NCI-H69 (cell line): ENCODE measurements at places on chromosomes 6 and 20.

- no peak for DNase-seq
Measured at GRCh38 chr6:145480024-145480423, 255.3 kb downstream of the EPM2A start.

GRCh38 chr6:34526241-34526972, 29.7 kb downstream of the SPDEF start:
- no peak for DNase-seq

DNA sequence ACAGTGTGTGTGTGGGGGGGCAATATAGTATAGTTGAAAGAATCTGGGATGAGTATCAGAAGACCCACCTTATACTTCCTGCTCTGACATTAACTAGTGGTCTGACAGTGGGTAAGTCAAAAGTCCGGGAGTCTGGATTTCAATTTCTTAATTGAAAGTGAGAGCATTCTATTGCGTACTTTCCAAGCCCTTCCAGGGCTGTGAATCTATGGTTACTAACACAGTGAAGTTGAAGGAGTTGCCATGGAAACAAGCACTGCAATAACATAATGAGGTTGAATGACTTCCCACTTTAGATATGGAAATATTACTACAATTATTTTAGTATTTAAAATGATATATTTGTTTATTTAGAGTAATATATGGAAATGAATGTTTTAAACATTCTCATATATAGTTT, 80.2 kb downstream of the MLIP start:
- DNase-seq = peak; percentile 35

GRCh38 chr6:116102873-116103272, 2.2 kb downstream of the NT5DC1 start:
- DNase-seq = no peak

- no peak for DNase-seq
Measured at GRCh38 chr20:58633161-58634053, 17.7 kb upstream of the STX16 start.

DNA sequence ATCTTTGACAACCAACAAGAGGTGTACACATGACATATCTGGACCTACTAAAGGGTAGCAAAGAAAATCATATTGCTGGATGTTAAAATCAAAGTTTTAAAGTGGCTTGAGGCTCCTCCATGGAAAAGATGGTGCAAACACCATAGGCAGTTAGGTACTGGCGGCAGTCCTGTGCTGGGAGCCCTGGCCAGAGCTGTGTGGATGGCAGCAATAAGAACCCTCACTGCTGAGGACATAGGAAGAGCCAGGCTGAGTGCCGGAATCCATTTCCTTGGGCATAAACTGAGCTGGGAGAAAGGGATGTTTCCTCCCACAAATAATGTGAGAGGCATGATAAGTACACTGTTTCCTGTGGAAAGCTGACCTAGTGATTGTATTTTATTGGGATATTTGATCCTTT, 89.9 kb downstream of the ARID1B start:
- DNase-seq = no peak

GRCh38 chr20:3209946-3210317, 634 bp downstream of the ITPA start:
- peak; percentile 29 for DNase-seq

DNA sequence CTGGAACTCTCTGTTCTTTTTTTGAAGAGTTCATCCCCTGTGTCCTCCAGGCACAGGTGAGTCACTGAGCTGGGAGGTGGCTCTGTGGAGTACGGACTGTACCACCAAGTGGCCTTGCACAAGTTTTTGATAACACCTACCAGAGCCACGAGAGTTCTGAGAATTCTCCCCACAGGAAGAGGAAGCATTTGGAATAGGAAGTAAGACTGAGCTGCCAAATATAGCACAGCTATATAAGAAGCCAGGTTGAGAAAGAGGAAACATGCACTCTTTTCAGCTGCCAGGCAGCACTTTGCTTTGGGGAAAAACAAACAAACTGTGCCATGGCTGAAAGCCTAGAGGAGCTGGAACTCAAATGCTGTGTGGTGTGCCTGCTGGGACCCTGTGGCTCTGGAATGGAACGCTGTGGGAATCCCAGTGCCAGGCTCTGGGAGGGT, 70.8 kb upstream of the RIPOR2 start:
- DNase-seq = peak; percentile 77

DNA sequence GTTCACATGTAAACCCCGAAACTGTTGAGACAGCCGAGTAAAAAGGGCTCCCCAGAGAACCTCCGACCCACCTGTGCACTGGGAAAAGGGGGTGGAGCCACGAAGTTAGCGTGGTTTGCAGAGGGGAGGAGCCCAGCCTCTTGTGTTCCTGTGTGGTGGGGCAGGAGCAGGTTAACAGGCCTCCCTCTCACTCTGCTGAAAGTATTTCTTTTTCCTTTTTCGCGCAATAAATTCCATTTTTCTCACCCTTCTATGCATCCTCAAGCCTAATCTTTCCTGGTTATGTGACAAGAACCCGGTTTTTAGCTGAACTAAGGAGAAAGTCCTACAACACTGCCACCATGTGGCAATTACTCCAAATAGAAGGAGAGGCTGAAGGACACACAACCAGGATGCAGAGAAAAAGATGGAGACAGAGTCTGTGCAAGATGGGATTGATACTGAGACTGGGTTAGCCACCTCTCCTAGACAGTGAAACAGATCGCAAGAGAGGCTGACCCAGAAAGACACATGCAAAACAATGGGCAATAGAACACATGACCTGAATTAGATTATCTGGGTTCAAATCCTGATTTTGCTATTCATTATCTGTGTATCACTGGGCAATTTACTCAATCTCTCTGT, 168.7 kb upstream of the PRSS16 start:
- peak; percentile 92 for DNase-seq

GRCh38 chr20:16801919-16802651, 53.9 kb downstream of the OTOR start:
- peak; percentile 80 for DNase-seq

- no peak for DNase-seq
Measured at GRCh38 chr6:89640804-89641203, 2.3 kb upstream of the LYRM2 start.

GRCh38 chr6:116408491-116408890, 37.7 kb downstream of the DSE start:
- no peak for DNase-seq

- DNase-seq = no peak
Measured at GRCh38 chr6:161400671-161401070, 126.8 kb upstream of the AGPAT4 start.

DNA sequence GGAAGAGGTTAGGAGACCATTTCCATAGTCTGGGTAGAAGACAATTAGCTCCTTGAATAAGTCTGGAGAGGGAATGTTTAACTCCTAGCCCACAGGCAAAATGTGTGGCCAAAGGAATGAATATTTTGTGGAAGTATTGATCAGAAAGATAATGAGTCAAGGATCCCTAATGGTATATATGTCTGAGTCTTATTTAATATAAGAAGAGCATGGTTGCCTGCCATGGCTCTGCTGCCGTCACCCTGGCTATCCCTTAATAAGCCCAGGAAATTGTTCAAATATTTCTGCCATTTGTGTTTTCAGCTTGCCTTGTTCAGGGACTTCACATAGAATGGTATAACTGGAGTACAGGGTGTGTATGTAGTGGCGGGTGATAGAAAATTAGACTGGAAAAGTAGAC, 18.1 kb upstream of the CALHM6 start:
- DNase-seq = no peak
